ENCODE measurements at places on chromosomes 1 and 21.

- DNase-seq = no peak
These were observed 16.1 kb downstream of the LCA5L start for GRCh38 chr21:39429445-39429844.

- DNase-seq = no peak
These were observed 150.2 kb downstream of the FOXD2 start for GRCh38 chr1:47587891-47588582.

DNA sequence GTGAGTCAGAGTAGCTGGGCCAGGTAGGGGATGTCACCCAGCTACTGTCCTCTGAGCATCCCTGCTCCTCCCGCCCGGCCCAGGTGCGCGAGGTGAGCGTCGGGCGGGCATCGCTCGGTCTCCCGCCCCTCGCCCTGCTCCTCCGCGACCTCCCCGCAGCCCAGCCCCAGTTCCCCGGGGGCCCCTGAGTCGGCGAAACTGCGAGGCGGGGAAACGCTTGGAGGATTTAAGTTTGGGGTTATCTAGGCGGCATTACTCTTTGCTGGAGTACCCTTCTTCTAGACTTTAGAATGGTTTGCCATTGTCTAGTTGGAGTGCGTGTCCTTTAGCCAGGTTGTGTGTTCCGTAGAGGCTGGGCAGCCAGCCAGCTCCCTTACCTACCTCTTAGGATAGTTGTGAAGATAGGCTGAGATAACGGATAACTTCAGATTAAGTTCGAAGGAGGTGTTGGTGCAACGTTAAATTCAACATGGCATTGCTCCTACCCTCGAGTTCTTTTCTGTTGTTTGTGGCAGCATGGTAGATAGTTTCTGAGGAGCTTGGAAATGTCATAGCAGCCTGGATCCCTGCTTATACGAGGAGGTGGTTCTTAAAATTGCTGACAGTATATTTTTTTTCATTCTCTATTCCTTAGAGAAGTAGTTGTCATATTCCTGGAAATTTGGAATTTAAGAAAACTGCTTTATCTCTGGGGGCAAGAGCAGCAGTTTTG is 697 bp downstream of the AGO3 start:
- no peak for DNase-seq

- DNase-seq = no peak
These were observed 85.0 kb downstream of the PCP4 start for GRCh38 chr21:39952265-39952664.

GRCh38 chr1:21781815-21782348 is 1.1 kb downstream of the USP48 start:
- no peak for DNase-seq

DNA sequence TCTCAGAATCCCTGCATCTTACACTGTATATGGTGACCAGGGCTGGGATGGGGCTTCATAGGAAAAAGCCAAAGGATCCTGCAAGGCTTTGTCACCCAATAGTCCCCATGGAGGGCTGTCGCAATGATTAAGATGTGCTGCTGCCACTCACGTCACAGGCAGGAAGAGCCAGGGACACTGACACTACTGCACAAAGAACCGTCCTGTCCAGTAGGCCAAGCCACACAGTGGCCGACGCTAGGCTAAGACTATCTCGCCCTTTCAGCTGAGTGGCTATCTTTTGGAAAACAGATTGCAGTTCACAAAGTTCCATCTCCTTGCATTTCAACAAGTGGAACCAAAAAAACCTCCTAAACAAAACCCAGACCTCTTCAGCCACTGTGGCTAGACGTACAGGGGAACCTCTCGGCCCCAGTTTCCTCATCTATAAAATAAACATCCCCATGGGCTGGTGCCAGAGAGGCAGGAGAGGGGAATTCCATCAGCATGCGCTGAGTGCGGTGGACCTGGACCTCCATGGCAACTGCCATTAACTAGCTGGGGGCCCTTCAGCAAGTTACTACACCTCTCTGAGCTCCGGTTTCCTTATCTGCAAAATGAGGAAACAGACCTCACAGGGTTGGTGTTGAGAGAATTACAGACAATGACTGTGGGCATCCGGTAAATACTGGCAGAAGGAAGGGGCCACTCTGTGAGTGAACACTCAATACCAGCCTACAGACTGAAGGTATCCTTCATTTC is 8.7 kb downstream of the CAPZB start:
- DNase-seq = no peak

DNA sequence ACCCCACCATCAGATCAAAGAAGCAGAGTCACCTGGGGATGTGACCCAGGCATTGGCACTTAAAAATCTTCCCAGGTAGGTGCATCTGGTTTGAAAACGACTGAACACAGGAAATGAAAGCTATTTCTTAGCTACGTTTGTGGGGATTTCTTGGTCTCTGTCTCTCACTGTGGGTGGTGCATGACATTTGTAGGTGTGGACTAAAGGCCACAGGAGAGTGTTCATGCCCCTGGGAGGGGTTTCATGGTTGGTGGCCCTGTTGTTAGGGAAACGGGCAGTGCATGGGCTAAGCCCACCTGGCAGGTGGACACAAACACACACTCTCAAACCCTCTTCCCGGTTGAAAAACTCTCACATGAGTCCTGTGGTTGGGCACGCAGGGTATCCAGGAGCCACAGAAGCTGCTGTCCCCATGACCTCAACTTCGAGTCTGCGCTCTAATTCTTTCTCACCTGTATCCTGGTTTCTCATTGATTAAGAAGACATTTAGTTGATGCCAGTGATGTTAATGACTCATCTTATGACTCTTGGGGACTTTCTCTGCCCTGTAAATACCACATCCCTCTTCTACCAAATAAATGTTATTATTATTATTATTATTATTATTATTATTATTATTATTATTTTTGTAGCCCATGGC is 119.4 kb downstream of the MRPS6 start:
- no peak for DNase-seq

DNA sequence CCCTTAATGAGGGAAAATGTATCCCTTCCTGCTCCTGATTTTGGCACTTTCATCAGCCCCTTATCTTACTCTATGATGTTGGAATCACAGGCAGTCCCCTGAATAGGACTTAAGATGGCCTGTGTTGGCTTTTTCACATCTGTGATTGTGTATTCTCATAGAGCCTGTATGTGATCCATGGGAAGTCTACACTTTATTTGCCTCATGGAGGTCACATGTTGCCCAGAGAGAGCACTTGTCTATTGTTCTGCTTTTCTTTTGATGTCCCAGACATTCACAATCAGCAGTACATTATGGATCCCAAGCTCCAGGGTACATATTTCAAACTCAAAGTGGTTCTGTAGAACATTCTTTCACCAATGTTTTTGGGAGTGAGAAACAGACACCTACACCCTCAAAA is 885.2 kb upstream of the ADGRL2 start:
- DNase-seq = no peak

DNA sequence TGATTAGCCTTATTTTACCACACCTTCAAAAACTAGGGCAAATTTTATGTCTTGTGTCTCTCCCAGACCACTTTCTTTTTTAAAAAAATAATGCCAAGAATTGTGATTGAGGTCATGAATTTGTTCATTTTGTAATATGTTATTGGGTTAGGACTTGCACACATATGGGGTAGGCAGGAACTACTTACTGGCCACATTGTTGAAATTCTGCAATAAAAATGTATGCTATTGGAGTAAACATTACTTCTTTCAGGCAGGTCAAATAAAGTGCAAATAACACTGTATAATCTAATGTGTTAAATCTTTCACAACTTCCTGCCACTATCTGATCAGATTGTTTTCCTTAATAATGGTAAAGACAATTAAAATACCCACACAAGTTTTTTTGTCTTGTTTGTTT is 166.6 kb upstream of the COL11A1 start:
- DNase-seq = no peak

DNA sequence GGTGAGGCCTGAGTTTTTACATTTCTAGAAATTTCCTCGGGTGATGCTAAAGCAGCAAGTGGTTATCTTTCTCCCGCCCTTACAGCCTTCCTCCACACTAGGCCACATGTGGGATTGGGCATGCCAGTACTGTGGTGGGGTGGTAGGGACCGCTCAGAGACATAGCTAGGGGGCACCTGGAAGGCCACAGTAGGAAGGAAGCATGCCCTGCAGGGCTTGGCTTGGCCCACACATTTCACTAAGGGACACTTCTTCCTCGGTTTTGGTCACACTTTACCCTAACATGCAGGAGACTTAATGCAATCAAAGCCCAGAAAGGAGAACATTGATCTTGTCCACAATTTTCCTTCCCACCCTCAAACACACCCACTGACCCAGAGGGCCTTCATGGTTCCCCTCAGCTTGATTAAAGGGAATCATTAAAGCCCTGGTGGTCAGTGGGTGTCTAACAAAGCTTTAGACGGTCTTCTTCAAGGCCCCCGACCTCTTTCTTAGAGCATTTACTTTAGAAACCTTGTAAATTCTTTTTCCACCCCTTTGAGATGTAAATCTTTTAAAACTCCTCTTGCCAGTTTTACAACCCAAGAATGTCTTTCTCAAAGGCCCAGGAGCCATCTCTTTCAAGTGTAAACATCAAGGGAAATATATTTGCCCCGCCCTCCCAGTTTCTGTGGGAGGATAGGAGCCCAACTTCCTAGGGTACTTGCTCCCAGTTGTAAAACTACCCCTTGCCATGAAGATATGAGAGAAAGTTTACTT is 246.4 kb upstream of the PTBP2 start:
- no peak for DNase-seq

- no peak for DNase-seq
These were observed 240.9 kb upstream of the ADGRL2 start for GRCh38 chr1:81559662-81560350.

- DNase-seq = no peak
These were observed 12.8 kb downstream of the ZFP69B start for GRCh38 chr1:40462956-40463590.

DNA sequence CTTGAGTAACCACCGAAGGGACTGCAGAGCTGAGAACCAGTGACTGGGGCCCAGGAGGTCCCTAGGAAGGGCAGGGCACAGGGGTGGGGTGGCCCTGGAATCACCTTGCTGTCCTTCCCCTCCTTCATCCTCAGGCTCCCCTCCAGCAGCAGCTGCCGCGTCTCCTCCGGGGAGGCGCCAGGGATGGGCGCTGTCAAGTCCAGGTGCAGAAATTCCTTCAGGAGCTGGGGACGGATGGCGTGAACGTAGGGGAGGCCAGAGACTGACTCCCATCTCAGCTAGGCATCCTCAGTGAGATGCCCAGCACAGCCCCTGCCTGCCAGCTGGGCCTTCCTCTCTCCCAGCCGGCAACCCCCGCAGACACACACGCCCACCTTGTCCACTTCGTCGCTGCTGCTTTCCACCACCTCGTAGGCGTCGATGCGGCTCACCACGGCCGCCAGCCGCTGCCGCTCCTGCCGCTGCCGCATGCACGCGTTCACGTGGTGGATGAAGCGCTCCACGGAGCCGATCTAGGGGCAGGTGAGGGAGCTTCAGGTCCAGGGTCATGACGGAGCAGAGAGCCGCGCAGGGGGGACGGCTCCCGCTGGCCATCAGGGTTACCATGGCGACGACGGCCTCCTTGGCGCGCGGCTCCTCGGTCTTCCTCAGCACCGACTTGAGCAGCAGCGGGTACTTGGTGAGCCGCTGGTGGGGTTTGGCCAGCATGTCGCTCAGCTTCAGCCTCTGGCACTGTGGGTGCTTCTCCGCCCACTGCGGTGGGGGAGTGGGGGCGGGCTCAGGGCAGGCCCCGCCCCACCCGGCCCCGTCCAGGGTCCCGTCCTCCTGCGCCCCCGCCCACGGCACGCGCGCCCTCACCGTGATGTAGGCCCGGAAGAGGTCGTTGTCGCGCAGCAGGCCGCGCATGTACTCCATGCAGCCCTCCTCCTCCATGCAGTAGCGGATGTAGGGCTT is 4.4 kb upstream of the TNFRSF25 start:
- DNase-seq = no peak

GRCh38 chr1:115029526-115029925 is at the start of gene TSHB:
TSHB (plus strand) TSS chr1:115029826; CDS start chr1:115033363, 3,537 bp downstream.
- no peak for DNase-seq

GRCh38 chr1:231337043-231337471 is 595 bp downstream of the EXOC8 start:
- DNase-seq = no peak

Data from HFF-Myc (cell line).